ENCODE measurements at places on chromosomes 13 and 19.
A peak's percentile ranks its signal among the peaks of the same experiment; 100 is the strongest.

DNA sequence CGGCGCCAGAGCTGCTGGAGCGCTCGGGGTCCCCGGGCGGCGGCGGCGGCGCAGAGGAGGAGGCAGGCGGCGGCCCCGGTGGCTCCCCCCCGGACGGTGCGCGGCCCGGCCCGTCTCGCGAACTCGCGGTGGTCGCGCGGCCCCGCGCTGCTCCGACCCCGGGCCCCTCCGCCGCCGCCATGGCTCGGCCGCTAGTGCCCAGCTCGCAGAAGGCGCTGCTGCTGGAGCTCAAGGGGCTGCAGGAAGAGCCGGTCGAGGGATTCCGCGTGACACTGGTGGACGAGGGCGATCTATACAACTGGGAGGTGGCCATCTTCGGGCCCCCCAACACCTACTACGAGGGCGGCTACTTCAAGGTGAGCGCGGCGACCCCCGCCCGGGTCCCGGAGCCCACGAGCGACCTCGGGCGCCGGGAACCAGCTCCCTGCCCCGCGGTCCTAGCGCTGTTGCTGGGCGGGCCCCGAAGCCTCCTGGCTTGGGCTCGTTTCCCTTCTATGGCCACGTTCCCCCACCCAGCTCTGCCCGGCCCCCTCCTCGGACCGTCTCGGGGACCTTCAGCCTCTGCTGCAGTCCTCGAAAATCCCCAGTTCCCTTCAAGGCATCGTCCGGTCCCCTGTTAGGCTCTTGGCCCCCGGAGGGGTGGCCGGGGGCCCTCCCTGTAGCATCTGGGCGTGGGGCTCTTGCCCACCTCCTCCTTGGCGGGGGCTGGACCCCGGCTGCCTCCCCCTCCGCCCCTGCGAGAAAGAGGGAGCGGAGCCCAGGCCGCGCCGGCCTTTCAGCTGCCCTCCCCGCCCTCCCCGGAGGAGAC, at the start of gene CDC34:
Gene CDC34 (plus strand): TSS at position 8 of the 808 bp plus-strand sequence. CDS start 172 bp downstream, at position 180.
- no peak for DNase-seq

- DNase-seq, result peak; percentile 54
These were observed 13.6 kb downstream of the UBAC2 start for GRCh38 chr13:99214232-99214631.

DNA sequence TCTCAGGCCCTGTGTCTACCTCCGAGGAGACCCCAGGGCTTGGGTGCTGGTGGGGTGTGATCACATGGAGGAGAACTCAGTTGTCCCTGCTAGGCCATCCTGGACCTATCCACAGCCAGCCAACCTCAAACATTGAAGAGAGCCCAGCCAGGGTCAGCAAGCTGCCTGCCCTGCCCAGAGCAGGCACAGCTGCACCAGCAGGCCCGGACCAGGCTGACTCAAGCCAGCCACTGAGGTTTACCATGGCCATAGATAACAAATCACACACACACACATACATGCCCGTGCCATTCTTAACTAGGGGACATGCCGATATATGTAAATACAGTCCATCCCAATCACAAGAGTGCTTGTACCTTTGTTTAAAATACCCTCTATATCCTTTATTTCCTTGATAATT, 8.1 kb downstream of the ARHGEF7 start:
- DNase-seq, result no peak

GRCh38 chr13:112859128-112859816, 109.7 kb upstream of the MCF2L start:
- no peak for DNase-seq

DNA sequence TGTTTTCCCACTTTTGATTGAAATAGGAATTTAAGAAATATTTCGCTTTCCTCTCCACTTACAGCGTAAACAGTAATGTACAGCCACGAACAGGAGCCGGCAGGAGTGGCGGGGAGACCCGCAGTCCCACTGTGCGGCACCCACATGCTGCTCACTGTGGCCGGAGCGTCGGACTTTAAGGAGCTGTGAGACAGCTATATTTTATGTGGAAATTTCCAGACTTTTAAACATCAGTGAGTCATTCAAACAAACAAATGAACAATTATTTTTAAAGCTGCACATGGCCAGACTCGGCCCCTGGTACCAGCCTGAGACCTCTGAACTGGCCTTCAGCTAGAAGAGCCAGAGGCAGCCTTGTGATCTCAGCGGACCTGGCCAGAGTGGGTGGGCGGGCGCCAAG, 52.5 kb downstream of the CRYL1 start:
- no peak for DNase-seq

GRCh38 chr13:97353927-97354675, 79.9 kb upstream of the RAP2A start:
- DNase-seq, result no peak

- DNase-seq, result no peak
These were observed 323.3 kb upstream of the ZNF507 start for GRCh38 chr19:32022044-32022640.

DNA sequence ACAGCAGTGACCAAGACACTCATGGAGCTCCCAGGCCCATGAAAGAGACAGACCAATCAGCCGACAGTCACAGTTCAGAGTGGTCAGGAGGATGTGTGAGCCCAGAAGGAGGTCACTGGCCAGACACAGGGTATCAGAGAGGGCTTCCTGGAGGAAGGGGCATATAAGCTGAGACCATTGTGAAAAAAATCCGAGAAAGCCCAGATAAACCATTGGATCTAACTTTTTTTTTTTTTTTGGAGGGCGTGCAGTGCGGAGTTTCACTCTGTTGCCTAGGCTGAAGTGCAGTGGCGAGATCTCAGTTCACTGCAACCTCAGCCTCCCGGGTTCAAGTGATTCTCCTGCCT, 4.2 kb downstream of the ITPKC start:
- no peak for DNase-seq

DNA sequence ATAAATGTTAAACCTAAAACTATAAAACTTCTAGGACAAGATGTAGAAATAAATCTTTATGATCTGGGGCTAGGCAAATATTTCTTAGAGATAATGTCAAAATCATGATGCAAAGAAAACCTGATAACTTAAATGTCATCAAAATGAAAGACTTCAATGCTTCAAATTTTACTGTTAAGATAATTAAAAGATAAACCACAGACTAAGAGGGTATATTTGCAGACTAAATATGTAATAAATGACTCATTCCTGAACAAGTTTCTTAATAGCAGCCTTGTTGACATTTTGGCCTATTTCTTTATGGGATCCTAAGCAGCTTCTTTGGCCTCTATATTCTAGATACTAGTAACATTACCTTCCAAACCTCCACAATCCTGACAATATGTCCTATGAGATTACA, 2878.3 kb upstream of the PCDH20 start:
- no peak for DNase-seq

DNA sequence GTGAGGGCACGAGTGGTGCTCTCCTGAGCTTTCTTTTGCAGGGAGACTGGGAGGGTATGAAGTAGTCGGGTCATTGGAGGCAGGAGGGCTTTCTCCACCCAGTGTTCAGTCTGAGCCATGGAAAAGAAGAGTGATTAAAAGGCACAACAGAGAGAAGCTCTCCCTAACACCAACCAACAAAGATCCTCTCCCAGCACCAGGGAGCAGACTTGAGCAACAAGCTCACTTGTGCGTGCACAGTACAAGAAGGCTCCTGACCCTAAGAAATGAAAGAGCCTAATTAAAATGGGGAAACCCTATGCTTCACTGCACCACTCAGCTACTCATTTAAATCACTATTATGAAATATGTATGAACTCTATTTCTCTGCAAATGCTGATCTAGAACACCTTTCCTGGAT, 276.3 kb upstream of the SOX21 start:
- no peak for DNase-seq

GRCh38 chr13:61432029-61432428, 16.4 kb upstream of the PCDH20 start:
- no peak for DNase-seq

- no peak for DNase-seq
These were observed 34.1 kb downstream of the ERCC5 start for GRCh38 chr13:102879793-102880499.

- DNase-seq, result peak; percentile 13
These were observed 919 bp downstream of the GTF3A start for GRCh38 chr13:27425158-27425917.

GRCh38 chr19:33310606-33311325, 8.4 kb upstream of the CEBPA start:
- DNase-seq, result no peak

DNA sequence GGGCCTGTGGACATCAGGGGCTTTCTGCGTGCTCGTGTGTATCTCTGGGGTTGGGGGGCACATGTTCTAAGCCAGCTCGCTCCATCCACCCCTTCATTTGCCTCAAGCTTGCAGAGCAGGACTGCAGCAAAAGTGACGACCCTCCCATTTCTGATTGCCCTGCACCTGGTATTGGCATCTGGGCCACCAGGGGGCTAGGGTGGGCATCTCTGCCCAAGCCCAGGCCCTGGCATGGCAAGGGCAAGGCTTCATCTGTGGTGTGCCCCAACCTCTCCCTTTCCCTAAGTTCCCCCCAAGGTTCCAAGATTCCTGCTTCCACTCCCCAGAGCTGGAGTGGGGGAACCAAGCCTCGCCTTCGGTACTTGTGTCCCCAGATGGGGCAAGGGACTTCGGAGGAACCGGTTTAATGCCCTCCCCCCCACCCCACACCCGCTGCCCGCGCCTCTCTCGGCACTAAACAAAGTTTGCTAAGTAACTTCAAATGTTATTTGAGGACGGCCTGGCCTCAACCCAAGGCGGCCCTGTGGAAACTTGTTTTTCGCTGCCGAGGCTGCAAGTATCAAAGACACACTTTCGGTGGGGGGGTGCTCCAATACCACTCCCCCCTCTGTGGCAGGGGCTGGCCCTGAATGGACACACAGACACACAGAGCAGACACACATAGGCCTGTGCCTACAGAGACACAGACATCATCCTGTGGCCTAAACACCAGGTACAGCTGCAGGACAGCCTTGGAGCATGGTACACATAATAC, 12.2 kb downstream of the NFIX start:
- DNase-seq, result no peak

DNA sequence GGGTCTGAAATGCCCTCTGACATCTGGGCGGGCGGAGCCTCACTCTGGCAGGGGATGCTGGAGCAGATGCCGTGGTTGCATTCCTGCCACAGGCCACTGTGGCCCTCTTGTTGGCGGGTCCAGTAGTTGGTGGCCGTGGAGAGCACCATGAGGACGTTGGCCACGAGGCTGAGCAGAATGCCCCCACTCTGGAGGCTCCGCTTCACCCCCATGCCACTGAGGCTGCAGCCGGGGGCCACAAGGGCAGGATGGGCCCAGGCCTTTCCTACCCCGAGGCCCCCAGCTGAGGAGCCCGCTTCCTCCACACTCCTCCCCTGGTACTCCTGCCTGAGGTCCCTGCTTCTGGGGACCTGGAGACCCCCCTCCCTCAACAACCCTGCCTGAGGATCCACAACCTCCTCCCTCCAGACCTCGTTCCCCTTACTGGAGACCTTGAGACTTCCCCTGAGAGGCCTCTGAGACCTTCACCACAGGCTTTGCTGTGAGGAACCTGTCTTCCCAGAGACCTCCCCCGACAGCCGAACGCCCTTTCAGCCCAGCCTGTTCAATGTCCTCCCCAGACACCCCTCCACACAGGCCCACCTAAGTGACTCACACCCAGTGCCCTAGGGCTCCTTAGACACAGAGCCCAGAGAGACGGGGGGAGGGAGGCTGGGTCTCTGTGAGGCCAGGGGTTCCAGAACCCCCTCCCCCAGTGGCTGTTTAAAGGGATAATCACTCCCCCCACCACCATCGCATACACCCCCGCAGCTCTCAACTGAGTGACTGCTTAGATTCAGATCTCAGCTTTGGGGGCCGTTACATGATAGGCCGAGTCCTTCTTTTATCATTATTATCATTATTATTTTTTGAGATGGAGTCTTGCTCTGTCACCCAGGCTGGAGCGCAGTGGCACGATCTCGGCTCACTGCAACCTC, at the start of gene CLDND2:
Gene CLDND2 (minus strand): TSS at position 638 of the 917 bp plus-strand sequence. CDS start 426 bp downstream, at position 212.
- DNase-seq, result no peak

- DNase-seq, result no peak
These were observed 790 bp upstream of the SUGT1 start for GRCh38 chr13:52651897-52652195.

DNA sequence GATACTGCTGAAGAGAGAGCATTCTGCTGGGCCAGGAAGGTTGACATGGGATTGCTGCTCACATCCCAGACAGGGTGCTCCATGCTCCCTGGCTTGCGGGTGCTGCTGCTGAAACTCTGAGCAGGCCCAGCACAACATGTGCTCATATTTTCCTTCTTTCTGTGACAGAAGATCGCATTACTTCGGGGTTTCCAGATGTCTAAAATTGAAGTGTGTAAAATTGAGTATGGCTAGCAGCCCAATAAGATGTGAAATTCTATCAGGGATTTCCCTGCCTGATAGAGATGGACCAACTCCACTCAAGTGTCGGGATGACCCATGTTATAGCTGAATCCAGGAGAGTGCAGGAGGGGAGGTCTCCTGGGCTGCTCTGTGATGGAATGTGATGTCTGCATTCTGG, 55.6 kb upstream of the KL start:
- DNase-seq, result no peak

- no peak for DNase-seq
These were observed 836 bp downstream of the GIPC1 start for GRCh38 chr19:14494910-14495671.

DNA sequence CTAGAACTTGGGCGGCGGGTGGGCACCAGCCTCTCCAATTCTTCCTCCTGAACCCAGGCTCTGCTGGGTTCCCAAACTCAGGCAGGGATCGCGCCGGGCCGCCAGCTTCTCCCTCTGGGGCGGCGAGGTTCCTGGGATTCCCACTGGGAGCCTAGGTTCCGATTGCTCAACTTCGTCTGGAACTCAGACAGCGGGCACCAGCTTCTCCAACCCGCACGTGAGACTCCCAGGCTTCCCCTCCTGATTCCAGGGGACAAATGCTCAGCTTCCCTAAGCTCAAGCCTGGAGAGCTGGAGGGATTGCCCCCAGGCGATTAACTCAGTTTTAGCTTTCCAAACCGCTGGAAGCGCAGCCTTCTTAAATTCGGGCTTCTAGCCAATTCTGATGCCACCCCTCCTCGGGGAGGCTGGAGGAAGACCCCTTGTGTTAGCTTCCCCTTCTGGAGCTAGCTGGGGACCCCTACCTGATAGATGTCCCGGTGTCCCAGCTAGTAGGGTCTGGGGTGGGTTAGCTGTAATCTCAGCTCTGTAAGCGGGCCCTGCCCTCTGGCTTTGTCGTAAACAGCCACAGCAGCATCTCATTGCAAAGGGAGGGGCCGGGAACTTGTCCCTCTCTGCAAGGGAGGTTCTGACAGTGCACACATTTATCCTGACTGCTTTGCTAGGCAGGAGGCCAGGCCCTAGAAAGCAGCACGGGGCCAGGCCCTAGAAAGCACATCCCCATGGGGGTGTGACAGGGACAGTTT, 671 bp downstream of the MCOLN1 start:
- DNase-seq, result no peak
